Colonic mucosa (tissue), 4 donors: ENCODE measurements at places on chromosomes 7 and 10.
A peak's percentile ranks its signal among the peaks of the same experiment; 100 is the strongest.

DNA sequence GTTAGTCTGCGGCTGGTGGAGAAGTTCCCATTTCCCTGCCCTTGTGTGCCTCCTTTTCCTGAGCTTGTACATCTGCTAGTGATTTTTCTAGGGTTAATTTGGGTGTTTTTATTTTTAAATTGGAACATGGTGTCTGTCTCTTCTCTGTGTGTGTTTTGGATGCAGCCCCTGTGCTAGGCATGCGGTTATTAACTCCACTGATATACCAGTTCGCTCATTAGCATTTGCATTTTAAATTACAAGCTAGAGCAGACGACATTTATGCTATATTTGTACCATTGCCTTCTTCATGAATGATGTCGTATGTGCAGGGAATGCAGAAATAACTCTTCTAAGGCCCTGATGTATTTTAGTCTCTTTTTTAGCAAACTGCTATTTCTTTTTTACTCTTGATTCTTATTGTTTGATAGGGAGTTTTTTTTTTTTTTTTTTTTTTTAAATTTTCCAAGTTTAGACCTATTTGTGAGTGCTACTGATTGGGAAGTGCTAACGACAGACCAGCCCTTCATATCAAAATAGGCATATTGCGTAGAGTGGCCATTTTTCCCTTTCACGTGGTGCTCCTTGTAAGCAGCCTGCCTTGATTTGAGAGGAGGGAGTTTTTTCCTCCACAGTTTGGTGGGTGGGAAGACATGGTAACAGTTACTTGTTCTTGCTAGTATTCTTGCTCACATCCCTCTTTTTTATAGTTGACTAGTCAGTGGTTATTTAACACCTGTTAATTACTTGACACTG, 89.6 kb downstream of the LRRC4 start:
- no peak overlapping the region for H3K4me3 ChIP-seq
- no peaks in the 10 kb centered on the region for H3K4me1 ChIP-seq
- DNase-seq: no peak
- no peaks in the 10 kb centered on the region for H3K27me3 ChIP-seq
- H3K36me3 ChIP-seq: no peaks in the 10 kb centered on the region

DNA sequence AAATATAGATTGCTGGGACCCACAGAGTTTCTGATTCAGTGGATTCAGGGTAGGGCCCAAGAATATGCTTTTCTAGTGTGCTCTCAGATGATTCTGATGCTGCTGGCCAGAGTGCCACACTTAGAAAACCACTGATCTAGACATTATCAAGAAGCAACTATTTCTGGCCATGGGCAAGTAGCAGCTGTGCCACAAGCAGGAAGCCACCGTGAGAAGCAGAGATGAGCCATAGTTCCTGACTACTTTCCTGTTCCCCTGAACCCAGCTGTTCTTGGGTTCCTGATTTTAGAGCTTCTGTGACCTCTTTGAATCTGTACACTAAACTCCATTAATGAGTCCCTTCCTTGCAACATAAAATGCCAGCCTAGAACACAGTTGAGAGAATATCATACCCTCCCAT, 38.1 kb upstream of the PIK3AP1 start:
- H3K36me3 ChIP-seq: no peaks in the 10 kb centered on the region
- H3K27ac ChIP-seq: peak overlapping the region; percentile 17
- no peaks in the 10 kb centered on the region for H3K4me1 ChIP-seq
- DNase-seq: no peak
- no peaks in the 10 kb centered on the region for H3K27me3 ChIP-seq

DNA sequence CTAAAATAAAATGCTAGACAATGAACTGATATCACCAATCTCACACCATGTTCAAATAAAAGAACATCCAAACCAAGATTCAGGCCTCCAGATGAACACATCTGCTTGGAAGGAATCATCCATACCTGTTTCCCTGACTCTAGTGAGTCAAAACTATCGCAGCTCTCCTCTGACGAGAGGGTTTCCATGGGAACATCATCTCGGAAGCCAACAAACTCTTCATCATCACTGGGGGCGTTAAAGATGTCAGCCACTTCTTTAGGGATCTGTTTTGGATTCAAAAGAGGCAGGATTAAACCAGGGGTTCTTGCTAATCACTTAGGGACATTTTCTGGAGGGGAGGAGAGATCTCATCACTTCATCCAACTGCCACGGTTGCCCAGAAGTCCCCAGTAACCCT, 29.1 kb downstream of the CDCA7L start:
- no peak overlapping the region for H3K4me3 ChIP-seq
- H3K27me3 ChIP-seq: no peaks in the 10 kb centered on the region
- H3K36me3 ChIP-seq: no peaks in the 10 kb centered on the region
- no peak overlapping the region for H3K27ac ChIP-seq
- DNase-seq: no peak

DNA sequence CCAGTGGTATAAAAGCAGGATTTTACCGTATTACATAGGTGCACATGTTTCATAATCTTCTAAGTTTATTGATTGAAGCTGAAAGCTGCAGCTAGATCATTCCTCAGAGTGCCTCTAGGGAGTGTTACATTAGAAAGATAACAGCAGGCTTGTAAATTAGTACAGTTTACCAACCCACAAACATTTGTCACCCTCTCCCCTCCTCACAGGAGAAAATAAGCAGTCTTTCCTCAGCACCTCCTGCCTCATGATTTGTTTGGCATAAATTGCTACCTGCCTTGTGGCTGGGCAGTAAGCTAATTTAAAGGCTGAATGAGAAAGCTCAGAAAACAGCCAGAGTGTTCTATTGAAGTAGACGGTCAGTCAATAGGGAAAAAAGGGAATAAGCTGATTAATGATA, 74.2 kb downstream of the NXPH1 start:
- no peak overlapping the region for H3K27ac ChIP-seq
- no peaks in the 10 kb centered on the region for H3K4me1 ChIP-seq
- no peak overlapping the region for H3K4me3 ChIP-seq
- DNase-seq: no peak
- H3K36me3 ChIP-seq: no peaks in the 10 kb centered on the region

DNA sequence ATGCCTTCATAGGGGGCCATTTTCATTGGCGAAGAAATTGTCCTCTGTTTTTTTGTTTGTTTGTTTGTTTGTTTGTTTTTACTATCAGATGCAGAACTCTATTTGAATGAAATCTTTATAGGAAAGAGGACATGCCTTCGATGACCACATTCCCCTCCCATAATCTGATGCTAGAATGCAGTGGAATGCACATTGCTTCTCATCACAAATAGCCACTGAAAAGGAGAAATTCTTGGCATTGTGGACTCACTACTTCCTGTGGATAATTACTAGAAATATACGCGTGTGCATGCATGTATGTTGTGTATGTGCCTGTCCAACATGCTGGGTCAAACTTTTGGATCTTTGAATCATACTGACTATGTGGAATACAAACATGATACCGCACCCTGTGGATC, 70.5 kb upstream of the SFMBT2 start:
- no peaks in the 10 kb centered on the region for H3K36me3 ChIP-seq
- DNase-seq: no peak
- no peaks in the 10 kb centered on the region for H3K4me1 ChIP-seq
- H3K27me3 ChIP-seq: no peaks in the 10 kb centered on the region
- H3K27ac ChIP-seq: no peak overlapping the region
- H3K4me3 ChIP-seq: no peak overlapping the region

- DNase-seq: peak; percentile 88
- peaks cover 13% of the 10 kb centered on the region for H3K4me1 ChIP-seq
- no peak overlapping the region for H3K4me3 ChIP-seq
- H3K27ac ChIP-seq: peak overlapping the region; percentile 69
- H3K36me3 ChIP-seq: peaks cover 9% of the 10 kb centered on the region
These were observed 7.2 kb downstream of the ZKSCAN1 start for GRCh38 chr7:100022621-100023020.

DNA sequence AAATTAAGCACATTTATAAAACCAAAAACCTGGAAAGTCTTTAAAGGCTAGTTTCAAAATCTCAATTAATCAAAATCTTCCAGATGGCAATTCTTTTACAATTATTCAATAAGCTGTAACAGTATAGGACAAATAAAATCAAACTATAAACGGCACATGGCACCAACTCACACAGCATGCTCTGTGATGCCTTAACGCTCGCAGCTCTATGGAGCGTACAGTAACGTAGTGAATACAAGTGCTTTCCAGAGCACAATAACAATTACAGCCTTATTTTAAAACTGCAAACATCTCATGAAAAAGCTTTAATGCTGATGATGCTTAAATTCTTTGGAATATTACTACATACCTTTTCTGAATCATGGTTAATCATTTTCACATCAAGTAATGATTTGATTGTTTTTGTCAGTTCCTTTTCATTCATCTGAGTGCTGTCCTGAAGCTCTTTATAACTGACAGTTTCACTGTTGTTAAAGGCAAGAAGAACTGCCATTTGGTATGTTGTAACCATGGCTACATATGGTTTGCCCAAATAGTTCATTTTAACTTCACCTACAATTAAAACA, 74.2 kb downstream of the CUL2 start:
- H3K4me1 ChIP-seq: no peaks in the 10 kb centered on the region
- no peak overlapping the region for H3K27ac ChIP-seq
- DNase-seq: no peak
- H3K4me3 ChIP-seq: no peak overlapping the region

- DNase-seq: no peak
- H3K4me3 ChIP-seq: no peak overlapping the region
- H3K36me3 ChIP-seq: no peaks in the 10 kb centered on the region
- H3K27ac ChIP-seq: no peak overlapping the region
- H3K27me3 ChIP-seq: no peaks in the 10 kb centered on the region
- H3K4me1 ChIP-seq: no peaks in the 10 kb centered on the region
These were observed 132.2 kb downstream of the CD36 start for GRCh38 chr7:80770675-80771081.

DNA sequence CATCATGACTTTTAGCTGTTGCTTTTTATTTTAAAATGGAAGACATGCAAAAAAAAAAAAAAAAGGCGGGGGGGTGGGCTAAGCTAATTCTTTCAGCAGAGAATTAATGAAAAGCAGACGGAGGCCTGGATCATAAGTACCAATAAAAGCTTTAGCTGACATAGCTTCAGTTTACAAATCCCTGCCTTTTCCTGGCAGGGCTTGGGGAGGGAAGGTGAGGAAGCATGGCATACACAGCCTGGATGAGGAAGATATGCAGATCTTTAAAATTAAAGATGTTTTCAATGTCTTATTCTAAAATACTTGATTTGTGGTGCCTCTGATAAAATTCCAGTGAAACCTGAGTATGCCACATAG, 57.0 kb downstream of the ICA1 start:
- no peaks in the 10 kb centered on the region for H3K4me1 ChIP-seq
- H3K36me3 ChIP-seq: no peaks in the 10 kb centered on the region
- no peaks in the 10 kb centered on the region for H3K27me3 ChIP-seq
- H3K27ac ChIP-seq: no peak overlapping the region

DNA sequence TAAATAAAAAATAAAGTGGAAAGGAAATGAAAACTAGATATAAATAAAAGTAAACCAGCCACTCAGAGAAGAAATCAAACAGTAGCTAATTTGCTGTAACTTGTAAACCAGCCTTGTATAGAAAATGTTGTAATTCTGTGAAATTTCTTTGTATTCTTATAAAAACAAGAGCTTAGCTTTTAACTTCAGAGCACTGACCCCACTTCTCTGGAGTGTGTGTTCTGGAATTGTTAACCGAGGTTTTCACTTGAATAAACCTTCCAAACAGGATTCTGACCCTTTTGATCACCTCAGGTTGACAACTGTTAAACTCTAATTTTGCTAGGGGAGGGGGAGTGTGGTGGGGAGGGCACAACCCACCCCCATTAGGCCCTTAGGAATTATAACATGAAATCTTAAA, 151.9 kb upstream of the TRIM24 start:
- H3K4me3 ChIP-seq: no peak overlapping the region
- no peaks in the 10 kb centered on the region for H3K27me3 ChIP-seq
- no peaks in the 10 kb centered on the region for H3K4me1 ChIP-seq

GRCh38 chr7:92489634-92490033, 11.9 kb upstream of the ERVW-1 start:
- H3K36me3 ChIP-seq: peaks cover 7% of the 10 kb centered on the region
- H3K4me1 ChIP-seq: no peaks in the 10 kb centered on the region
- H3K27ac ChIP-seq: no peak overlapping the region
- no peaks in the 10 kb centered on the region for H3K27me3 ChIP-seq
- no peak overlapping the region for H3K4me3 ChIP-seq
- DNase-seq: no peak

DNA sequence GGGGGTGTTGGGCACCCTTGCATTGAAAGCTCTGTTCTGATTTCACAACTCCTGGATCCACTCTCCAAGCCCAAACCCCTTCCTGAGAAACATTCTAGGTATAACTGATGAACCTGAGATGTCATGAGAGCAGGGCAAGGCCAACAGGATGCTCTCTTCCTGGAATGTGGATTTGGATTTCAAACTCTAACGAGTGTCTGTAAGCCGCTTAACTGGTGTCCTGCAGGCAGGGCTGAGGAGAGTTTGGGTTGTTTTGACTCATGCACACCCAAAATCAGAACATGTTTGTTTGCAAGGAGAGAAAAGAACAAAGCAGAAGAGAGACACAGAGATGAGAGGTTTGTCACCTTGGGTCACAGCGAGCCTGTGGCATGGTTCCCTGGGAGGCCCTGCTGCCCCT, 24.6 kb upstream of the AKR1E2 start:
- H3K4me3 ChIP-seq: no peak overlapping the region
- no peaks in the 10 kb centered on the region for H3K27me3 ChIP-seq
- H3K27ac ChIP-seq: no peak overlapping the region
- no peaks in the 10 kb centered on the region for H3K36me3 ChIP-seq
